Body of pancreas (tissue), 4 donors: ENCODE measurements at places on chromosomes 5 and 9. TPM values are rescaled to one million over a fixed set of nuclear protein-coding genes. Genes with fewer than 3 reads are reported as not detected.
A peak's percentile ranks its signal among the peaks of the same experiment; 100 is the strongest.

GRCh38 chr5:17024686-17025180 lies 88.6 kb upstream of the MYO10 start:
- DNase-seq: no peak

GRCh38 chr5:168327019-168327421 lies 35.6 kb downstream of the WWC1 start:
- no peak for DNase-seq

GRCh38 chr5:144205141-144205551 lies 34.5 kb downstream of the KCTD16 start:
- DNase-seq: peak; percentile 60

DNA sequence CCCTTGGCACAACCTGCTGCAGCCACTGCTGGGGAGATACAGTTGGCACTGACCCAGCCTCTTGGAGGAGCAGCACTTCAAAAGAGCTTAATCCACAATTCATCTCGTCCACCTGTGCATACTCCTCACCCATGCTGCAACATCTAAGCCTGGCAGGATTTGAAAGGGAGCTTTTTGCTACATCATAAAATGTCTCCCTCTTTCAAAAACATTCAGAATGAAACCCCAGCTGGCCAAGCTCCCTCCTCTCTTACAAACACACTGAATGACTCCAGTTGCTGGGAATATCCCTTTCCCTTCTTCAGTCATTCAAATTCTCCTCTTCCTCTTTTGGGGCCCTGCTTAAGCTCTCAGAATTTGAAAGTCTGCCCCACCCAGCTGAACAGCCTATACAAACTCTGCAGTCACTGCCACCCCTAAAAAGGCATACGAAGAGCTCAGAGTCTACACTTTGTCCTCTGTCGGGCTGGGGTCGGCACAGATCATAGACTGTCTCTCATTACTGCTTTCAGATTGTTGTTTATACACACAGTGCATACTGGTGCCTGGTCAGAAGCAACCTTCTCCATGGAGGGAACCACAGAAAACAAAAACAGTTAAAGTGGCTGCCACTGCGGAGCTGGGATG lies 8.8 kb upstream of the C5orf15 start:
- DNase-seq: no peak

DNA sequence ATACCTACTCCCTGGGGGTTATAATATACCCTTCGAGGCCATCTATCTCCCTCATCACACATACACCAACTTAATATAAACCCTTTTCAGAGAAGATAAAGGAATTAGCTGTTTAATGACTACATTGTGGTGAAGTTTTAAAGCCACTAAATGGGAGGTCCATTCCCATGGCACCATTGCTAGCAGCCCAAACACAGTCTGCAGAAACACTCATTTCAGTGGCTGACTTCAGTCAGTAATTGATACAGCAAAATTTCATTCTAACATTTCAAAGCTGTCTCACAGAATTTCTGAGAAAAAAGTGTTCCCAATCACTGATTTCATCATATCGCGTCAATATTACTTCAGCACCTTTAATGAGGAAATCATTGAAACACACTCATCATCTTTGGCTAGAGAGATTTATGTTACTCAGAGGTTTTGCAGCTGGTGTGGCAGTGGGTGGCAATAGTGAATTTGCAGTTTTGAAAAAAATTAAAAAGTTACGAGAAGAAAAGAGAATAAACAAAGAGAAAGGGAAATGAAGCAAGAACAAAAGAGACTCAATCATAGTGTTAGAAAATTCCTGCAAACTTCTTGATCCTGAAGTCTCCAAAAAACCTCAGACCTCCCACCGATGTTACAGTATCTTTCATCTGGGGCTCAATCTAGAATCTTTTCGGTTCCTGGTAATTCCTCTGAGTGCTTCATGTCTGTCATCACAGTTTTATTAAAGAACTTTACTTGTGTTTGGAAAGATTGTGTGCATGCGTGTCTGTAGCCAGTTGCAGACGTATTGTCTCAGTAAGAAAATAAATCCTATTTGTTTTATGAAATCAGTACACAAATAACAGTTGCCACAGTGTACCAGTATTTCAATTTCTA lies 105.0 kb downstream of the ERCC6L2 start:
- no peak for DNase-seq

Gene IFNB1
- total RNA-seq: not detected
